Spleen (tissue), 13 donors: ENCODE measurements at places on chromosomes 16 and 17. TPM values are rescaled to one million over a fixed set of nuclear protein-coding genes. Genes with fewer than 3 reads are reported as not detected.

Gene FAM171A2
- 0.98 TPM for total RNA-seq

GRCh38 chr16:2774161-2774891, 2.8 kb downstream of the ELOB start:
- no peaks in the 10 kb centered on the region for H3K27me3 ChIP-seq
- peak; percentile 58 for DNase-seq

- H3K36me3 ChIP-seq = no peaks in the 10 kb centered on the region
- H3K4me1 ChIP-seq = peaks cover 26% of the 10 kb centered on the region
- no peak for DNase-seq
- H3K4me3 ChIP-seq = peak overlapping the region; percentile 66
- peaks cover 5% of the 10 kb centered on the region for H3K27me3 ChIP-seq
Observed at GRCh38 chr16:56658327-56658875, 642 bp downstream of the MT1F start.

- no peaks in the 10 kb centered on the region for H3K36me3 ChIP-seq
- H3K4me3 ChIP-seq = peak overlapping the region; percentile 33
- peaks cover 11% of the 10 kb centered on the region for H3K4me1 ChIP-seq
- H3K27ac ChIP-seq = peak overlapping the region; percentile 58
- H3K27me3 ChIP-seq = no peaks in the 10 kb centered on the region
Observed at GRCh38 chr17:77246110-77247047, 105.6 kb downstream of the SEC14L1 start.

DNA sequence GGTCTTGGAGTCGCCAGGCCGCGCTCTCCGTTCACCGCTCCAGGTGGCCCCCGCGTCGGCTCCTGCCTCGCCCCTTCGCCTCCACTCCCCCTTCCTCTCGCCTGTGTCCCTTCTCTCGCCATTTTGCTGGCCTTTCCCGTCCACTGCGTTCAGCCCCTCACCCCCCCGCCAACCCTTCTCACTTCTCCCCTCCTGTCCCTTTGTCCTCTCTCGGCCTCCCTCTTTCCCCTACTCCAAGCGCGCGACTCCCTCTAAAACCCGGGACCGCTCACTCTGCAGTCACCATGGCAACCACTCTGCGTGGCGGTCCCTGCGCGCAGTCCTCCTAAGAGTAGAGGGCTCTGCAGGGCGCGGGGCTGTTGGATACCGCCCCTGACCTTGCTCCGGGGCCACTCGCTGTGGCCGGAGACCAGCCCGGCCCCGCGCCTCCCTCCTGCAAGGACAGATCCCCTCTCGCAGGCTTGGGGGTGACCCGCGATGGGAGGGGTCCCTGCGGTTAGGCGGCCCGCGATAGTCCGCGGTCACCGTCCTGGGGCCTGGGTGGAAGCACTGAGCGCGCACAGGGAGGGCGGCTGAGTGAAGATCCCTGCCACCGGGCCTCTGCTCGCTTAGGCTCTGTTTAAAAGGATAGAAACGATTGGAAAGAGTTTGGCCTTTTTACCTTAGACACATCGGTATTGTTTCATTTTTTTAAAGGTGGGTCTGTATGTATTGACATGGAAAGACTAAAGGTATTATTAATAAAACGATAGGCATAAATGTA, 454 bp downstream of the CCDC40 start:
- no peaks in the 10 kb centered on the region for H3K36me3 ChIP-seq
- peaks cover 35% of the 10 kb centered on the region for H3K4me1 ChIP-seq
- DNase-seq = peak; percentile 80
- peak overlapping the region; percentile 79 for H3K4me3 ChIP-seq
- H3K27ac ChIP-seq = no peak overlapping the region

- H3K4me3 ChIP-seq = peak overlapping the region; percentile 75
- H3K27ac ChIP-seq = peak overlapping the region; percentile 95
- H3K27me3 ChIP-seq = no peaks in the 10 kb centered on the region
- peaks cover 34% of the 10 kb centered on the region for H3K4me1 ChIP-seq
Observed at GRCh38 chr16:86555704-86556075, 655 bp upstream of the MTHFSD start.
